ENCODE measurements at places on chromosomes 12 and 14.

- no peak for ATAC-seq
These were observed 307.1 kb downstream of the RPL10L start for GRCh38 chr14:46344327-46344937.

GRCh38 chr12:66453120-66453519 lies 150.8 kb downstream of the HELB start:
- no peak for ATAC-seq

DNA sequence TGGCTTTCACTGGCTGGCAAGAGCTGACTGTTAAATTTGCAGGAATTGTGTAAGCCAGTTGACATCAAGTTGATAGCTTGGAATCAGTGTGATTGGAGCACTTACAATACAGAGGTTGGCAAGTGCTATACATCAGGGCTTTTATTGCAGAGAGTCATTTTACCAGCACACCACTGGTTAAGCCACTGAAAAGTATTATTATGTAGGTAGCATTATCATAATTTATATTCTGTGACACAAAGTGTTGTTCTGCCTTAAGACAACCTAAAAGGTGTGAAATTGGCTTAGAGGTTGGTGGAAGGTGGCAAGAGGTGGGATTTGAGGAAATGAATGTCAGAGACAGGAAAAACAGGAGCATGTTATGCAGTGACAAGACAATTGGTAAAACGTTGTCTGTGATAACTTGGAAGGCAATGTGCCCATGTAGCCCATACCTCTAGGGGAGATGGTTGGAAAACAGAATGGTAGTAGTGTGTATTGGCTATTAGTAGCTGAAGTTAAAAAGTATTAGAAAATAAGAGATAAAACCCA lies 172.9 kb upstream of the PRICKLE1 start:
- ATAC-seq = no peak

- ATAC-seq = no peak
These were observed 10.9 kb upstream of the GSC start for GRCh38 chr14:94780536-94781399.

DNA sequence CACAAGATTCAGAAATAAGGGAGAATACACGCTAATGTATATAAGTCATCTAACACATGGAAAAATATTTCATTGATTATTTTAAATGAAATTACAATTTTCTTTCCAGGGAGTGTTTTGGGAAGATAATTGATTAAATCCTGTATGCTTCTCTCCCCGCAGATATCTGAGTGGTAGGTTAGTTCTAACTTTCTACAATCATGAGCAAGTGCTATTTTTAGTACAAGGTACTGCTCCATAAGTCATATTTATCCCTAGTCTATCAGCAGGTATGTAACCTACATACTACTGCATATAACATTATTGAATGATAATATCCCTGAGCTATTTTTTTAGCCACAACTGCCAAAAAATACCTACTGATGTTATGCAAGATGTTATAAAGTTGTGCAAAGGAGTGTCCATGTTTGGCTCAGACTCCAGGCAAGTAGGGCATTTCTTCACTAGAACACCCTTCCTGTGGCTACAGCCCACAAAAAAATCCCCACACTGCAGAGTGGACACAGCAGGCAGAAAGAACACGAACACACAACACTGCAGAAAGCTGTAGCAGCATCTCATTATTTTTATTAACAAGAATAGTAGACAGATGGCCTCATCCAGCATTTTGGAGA lies 87.0 kb downstream of the SEC23A start:
- ATAC-seq = no peak

DNA sequence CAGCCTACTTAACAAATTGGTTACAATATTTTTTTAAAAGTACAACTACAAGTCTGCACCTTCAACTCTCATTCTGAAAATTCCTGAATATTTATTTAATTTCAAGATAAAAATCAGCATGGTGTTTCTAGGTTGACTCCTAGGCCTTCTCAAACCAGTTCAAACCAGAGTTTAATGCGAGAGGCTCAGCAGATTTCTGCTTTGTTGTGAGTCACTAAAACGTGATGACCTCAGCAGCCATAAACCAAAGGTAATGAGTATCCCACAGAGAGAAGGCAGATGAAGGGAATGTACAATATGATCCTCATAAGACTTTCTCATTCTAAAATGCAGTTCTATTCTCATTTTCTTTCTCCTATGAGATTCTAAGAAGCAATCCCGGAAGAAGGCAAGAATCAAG lies 1.5 kb downstream of the PRDM4 start:
- ATAC-seq = no peak

GRCh38 chr12:122081697-122082221 lies 3.2 kb downstream of the MLXIP start:
- peak; percentile 32 for ATAC-seq

GRCh38 chr14:100476012-100476822 lies 111.0 kb downstream of the BEGAIN start:
- ATAC-seq = no peak

GRCh38 chr12:48263617-48264016 lies 60.5 kb upstream of the OR10AD1 start:
- ATAC-seq = no peak

DNA sequence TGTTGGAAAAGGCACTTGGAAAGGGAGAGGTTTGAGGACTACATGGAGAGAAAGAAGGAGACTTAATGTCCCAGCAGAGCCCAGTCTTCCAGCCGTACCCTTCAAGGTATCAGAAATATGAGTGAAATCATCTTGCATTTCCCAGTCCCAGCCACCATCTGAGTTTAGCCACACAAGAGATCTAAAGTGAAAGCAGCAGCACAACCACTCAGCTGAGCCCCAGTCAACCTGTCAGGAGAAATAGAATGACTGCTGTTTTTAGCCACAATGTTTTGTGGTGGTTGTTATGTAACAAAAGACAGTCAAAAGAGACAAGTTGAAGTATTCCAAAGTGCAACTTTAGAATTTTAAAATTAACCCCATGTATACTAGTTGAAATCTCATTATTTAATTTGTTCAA lies 28.0 kb downstream of the DERA start:
- ATAC-seq = no peak

DNA sequence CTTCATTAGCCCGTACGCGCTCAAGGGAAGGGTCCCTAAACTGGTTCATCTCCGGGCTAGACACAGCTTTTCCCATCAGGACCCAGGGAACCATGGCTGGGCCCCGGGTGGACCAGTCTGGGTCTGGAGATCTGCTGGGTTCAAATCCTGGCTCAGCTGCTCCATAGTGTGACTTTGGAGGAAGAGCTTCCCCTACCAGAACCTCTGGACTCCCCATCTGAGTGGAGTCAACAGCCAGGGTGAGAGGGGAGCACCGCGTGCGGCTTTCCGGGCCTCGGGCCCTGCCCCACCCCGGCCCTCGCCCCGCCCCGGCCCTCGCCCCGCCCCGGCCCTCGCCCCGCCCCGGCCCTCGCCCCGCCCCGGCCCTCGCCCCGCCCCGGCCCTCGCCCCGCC lies 41.2 kb downstream of the BEGAIN start:
- ATAC-seq = peak; percentile 58

GRCh38 chr12:5399266-5399665 lies 32.6 kb upstream of the NTF3 start:
- ATAC-seq = no peak

GRCh38 chr14:34684578-34684977 lies 29.8 kb downstream of the CFL2 start:
- ATAC-seq = no peak

DNA sequence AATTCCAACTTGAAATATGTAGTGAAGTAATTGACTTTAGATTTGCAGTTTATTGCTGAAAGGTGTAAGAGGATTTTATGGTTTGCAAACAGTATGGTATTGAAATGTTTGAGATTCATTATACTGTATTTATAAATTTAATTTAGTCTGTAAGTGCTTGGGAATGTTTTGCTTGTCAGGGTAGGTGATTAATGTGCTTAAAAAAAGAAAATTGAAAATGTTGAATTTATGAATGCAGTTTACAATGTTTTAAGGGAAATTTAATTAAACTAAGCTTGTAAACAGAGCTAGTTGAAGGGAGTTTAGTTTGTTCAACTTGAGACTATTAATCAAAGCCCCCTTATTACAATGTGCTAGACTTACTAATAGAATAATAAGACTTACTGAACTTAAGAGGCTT lies 18.0 kb upstream of the CRY1 start:
- ATAC-seq = no peak

DNA sequence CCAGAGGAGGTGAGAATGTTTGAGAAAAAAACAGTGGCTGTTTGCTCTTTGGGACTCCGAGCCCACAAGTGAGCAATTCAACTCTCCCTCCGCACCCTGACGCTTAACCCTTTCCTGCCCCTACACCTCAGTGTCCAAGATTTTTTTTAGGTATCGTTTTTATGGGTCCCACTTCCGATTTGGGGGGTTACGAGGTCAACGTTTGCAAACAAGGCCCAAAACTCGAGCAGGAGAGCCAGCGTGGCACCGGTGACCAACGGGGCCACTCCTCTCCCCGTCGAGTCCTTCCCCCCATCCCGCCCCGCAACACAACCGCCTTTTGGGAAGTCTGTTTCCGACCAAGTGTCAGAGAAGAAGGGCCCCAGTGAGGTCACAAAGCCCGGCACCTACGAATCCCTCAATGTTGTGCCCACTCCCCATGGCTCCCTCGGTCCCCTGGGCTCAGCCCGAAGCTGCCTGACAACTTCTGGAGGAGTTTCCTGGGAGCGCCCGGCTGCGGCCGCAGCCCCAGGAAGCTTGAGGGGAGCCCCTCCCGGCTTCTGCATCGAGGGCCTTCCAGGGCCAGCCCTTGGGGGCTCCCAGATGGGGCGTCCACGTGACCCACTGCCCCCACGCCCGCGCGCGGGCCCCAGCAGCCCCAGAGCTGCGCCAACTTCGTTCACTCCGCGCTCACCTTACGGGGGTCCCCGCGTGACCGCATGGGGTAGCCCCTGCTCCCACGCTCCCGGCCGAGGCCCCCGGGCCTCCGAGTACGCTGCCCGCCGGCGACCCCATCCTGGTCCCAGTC lies 1.2 kb downstream of the CDK2AP1 start:
- ATAC-seq = no peak

DNA sequence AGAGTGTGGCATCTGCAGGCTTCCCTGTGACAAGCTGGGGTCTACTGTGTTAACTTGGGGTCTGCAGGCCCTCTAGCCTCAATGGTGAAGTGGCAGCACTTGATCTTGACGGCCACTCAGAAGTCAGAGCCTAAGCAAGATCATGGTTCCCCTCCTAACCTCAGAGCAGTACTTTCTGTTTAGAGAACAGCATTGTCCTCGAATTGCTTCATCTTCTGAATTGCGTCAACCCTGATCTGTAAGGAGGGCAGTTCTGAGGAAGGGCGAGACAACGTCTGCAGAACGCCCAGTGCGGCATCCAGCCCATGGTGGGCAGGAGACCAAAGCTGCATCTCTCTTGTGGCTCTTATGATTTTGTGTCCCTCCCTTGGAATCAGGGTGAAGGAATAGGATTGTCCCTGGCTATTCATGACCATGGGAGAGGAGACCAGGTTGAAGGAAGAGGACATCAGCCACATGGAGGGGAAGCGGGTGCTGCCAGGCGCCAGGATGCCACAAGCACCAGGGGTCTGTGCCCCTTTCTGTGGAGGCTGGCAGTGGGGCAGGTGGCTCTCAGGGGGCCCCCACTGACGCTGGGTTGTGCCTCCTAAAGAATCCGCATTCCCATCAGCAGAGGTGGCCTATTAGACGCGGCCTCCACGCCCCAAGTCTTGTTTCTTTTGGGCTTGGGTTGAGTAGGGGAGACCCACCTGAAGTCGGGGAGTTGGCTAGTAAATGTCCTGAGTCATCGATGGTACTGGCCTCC lies 2.2 kb downstream of the SERPINA9 start:
- ATAC-seq = no peak

DNA sequence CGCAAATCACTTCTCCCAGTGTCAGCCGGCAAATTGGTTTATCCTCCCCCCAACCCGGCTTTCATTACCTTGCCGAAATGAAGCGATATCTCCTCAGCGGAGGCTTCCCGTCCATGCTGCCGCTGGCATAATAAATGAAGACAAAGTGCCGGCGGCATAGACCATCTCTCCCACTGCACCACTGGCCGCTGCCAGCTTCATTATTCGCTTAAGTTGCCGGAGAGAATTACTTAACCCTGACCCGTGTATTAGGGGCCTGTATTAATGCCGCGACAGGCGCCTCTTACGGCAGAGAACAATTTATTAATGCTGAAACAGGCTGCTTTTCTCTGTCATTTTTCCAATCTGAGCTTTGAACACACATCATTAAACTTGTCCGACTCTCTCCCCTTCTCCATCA lies 17.5 kb upstream of the GPATCH2L start:
- no peak for ATAC-seq

DNA sequence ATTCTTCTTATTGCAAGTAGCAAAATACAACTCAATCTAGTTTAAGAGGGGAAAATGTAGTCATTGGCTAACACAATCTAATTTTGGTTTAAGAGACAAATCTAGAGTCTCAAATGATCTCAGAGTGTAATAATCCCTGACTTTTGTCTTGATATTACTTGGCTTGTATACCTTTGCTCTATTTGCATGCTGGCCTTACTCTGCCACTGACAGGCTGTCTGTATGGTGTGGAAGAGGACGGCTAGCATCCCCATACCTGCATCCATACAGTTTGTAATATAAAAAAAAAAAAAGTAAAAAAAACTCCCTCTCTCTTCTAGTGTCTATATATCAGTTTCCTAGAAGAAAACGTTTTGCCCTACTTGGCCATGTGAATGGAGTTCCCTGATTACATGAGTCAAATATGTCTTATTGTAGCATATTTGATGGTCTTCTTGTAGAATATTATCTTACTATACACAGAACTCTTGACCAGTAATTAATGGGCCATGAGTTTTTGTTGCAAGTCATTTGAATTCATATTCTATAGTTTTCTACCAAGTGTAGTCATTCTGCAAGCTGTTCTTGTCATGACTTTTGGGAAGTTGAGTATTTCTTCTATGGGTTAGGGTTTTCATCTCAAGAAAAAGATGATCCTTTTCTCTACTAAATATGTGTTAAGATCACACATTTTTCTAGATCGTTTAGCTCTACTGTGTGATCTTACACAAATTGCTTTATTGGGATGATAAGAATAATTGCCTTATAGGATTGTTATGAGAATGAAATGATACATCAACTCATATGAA lies 8.2 kb downstream of the HIF1A start:
- no peak for ATAC-seq

DNA sequence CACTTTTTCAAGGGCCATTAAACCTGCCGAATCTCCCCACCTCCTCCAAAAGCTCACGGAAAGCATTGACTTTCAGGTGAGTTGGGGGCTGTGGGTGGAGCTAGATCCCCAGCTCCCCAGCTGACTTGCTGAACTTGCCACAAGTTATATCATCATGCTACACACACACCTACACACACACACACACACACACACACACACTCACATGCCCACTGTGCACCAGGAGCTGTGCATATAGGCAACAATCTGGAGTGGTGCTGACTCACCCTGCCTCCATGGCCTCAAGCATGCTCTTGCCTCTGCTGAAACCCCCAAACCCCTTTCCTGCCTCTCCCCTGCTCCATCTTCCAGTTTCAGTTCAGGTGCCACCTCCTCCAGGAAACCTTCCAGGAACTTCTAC lies 26.1 kb downstream of the SERPINA3 start:
- no peak for ATAC-seq

DNA sequence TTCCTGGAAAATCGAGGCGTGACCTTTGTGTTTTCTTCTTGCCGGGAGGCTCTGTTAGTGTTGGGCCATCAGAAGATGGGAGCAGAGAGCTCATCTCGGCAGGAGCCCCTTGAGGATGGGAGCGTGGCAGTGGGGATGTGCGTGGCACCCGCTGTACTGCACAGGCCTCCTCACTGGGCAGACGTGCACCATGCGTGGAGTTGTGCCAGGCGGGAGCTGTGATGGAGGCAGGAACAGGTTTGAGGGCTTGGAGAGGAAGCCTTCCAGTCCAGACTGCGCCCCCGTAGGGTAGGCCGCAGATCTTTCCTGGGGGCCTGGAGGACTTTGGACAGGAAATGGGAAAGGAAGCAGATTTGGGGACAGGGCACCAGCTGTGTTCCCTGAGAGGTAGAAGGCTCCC lies 197.5 kb downstream of the TSPAN9 start:
- ATAC-seq = no peak
